GM03348 (cell line): ENCODE measurements at places on chromosomes 16 and 17.

- DNase-seq, result no peak
Observed at GRCh38 chr17:62807812-62808575, at the start of gene MARCHF10. MARCHF10 (minus strand) TSS chr17:62808314; CDS start chr17:62801735, 6,579 bp downstream.

- DNase-seq, result no peak
Observed at GRCh38 chr16:1757714-1758461, 13.5 kb downstream of the NME3 start.

DNA sequence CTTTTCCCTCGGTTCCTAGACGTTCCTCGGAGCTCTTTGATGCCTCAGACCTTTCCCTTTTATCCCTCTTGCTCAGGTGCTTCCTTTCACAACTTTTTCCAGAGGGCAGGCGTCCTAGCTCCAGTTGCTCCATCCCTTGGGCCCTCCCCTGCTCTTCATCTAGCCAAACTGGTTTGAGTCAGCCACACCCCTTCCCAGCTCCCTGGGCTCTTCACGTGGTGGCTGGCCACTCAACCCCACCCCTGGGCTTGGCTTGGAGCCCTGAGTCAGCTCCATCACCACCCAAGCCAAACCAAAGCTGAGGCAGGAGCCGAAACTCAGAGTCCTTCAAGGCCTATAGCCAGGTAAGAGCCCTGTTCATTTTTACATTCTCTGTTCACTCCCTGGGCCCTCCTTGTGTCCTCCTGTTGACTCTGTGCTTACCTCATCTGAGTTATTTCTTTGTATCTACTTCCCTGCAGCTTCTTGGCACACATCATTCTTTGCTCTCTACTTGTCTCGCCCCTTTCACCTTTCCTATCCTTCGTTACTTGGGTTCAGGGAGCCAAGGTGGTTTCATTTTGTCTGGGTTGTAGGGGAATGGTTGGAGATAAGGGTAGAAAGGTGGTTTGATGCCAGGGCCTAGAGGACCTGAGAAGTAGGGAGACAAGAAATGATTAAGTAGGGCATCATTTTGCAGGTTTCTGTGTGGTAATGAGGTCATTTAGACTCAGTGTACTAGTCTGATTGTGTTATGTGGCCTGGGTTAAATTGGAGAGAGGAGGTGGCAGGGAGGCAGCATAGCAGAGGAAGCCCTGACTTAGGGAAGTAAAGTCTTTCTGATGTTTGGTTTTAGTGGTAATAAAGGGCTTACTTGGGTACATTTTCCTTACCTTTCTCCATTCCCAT is 7.6 kb upstream of the PHKG2 start:
- DNase-seq, result peak; percentile 93

GRCh38 chr16:74868035-74868434 is 93.4 kb upstream of the FA2H start:
- no peak for DNase-seq

GRCh38 chr17:83100220-83100852 is 20.9 kb downstream of the METRNL start:
- DNase-seq, result peak; percentile 61

DNA sequence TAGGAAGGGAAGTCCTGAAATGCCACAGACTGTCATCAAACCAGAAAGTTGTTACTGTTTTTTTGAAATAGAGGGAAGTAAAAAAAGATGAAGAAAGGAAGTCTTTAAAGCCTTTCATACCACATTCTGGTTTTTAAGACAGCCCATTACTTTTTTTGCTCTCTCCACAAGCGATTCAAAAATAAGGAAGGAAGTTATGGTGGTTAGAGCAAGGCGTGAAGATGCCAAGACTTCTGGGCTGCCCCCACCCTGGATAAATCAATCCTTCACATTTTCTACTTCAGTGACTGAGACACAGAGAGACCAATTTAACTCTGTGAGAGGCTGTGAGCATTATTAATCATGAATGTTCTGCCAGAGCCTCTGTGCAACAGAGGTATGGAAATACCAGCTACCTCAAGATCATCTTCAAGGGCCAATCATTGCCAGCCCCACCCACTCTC is 82.3 kb upstream of the BCAR1 start:
- DNase-seq, result no peak
